Activated naive CD8-positive, alpha-beta T cell treated with anti-CD3 and anti-CD28 coated beads for 36 hours (primary cell): ENCODE measurements at places on chromosomes 1 and 21. TPM values are rescaled to one million over a fixed set of nuclear protein-coding genes. Genes with fewer than 3 reads are reported as not detected.
A peak's percentile ranks its signal among the peaks of the same experiment; 100 is the strongest.

GRCh38 chr1:172357753-172358385 lies 62.6 kb upstream of the C1orf105 start:
- no peak for DNase-seq

Gene DNAJC8
- 109 TPM for total RNA-seq

- DNase-seq, result no peak
Observed at GRCh38 chr1:32758795-32759430, 56.3 kb upstream of the SYNC start.

DNA sequence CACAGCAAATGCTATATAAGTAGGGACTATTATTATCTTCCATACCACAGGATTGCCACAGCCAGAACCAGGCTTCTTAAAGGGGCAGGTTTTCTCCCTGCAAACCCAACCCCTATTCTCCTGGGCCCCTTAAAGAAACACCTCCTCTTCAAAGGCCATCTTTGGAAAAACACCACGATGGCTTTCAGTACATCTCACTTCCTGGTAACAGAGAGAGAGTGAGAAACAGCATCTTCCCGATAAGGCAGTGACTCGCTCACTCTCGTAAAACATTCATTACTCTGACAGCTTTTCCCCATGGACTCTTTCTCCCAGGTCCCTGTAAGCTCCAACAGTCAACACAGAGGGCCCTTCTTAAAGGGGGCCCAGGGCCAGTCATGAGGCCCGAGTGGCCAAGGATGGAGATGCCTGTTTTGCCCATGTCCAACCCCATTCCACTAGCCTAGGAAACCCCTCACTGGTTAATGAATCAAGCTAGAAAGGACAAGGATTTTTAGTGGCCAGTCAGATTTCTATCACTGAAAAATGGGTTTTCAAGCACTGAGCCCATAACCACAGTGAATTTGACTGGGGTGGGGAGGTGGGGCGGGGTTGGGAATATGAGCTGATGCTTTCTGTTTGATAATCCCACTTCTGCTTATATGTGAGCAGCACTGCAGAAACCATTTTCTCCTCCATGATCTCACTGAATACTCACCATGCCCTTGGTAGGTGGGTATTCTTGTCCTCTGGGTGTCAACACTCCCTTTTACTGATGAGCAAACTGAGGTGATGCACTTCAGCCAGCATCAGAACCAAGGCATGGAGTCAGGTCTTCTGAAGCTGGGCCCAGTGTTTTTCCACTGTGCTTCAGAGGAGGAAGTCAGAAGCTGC lies 3.6 kb upstream of the NAV1 start:
- DNase-seq, result no peak

- DNase-seq, result no peak
Observed at GRCh38 chr1:40140211-40140973, 20.8 kb upstream of the RLF start.

GRCh38 chr1:221897321-221897721 lies 155.4 kb upstream of the DUSP10 start:
- DNase-seq, result no peak

GRCh38 chr1:82466891-82467290 lies 666.2 kb downstream of the ADGRL2 start:
- no peak for DNase-seq

GRCh38 chr21:46207920-46208591 lies 20.5 kb downstream of the LSS start:
- DNase-seq, result no peak

DNA sequence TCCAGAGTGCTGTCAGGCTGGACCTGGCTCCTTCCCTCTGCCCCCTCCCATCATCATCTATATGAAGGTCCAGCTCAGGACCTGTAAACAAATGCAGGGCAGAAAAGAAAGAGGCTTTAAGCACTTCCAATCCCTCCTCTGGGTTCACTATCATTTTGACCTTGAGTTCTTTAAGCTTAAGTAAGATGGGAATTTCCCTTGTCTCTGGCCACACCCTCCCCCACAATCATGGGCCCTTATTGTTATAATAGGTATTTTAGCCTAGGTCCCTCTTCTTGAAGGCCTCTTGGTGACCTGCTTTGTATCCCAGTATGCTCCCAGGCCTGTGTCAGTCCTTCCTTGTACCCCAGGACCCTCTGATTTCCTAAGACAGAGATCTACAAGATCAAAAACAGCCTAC lies 45.1 kb upstream of the EPS15 start:
- DNase-seq, result no peak

GRCh38 chr1:103371234-103371633 lies 154.3 kb upstream of the RNPC3 start:
- DNase-seq, result no peak

Gene GREM2
- total RNA-seq, result not detected

Gene UBE2U
- not detected for total RNA-seq

DNA sequence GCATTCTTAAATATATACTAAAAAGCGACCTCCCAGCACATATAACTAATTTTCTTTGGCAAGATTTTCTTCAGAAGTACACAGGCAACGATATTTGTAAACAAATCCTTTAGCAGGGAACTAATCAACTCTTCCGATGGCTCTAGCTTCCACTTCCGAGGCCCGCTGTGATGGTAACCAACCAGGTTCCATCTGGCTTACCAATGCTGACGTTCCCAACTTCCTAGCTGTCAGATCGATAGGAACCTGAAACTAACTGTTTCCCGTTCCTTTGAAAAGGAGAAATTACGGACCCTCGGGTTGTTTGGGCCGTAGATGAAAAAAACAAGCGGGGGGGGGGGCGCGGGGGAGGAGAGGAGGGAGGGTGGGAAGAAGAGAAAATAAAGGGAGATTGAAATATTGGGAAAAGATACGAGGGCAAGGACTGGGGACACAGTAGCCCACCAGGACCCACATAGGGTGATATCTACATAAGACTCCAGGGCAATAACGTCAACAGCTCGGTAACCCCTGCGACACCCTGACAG lies 513 bp downstream of the GTF2B start:
- peak; percentile 15 for DNase-seq

DNA sequence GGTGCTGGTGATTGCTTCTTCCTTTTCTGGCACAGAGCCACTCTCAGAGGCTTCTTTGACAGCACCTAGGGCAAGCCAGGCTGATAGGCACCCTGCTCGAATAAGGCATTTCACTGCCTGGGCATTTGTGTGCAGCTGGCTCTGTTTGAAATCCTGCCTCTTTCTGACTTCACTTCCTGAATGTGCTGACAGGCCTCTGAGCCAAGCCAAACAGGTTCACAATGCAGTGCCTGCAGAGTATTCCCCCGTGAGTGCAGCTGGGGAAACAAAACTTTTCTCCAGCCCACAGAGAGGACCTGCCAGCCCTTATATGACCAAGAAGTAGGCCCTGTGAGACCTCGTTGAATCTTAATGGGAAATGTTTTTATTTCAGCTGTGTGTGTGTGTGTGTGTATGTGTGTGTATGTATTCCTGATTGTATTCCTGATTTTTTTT lies 10.4 kb downstream of the JUN start:
- DNase-seq, result no peak
